Prostate gland (tissue), 2 donors: ENCODE measurements at places on chromosomes 3 and 15. TPM values are rescaled to one million over a fixed set of nuclear protein-coding genes. Genes with fewer than 3 reads are reported as not detected.
A peak's percentile ranks its signal among the peaks of the same experiment; 100 is the strongest.

Gene SLC28A1
- total RNA-seq, result not detected

- no peak for DNase-seq
Measured at GRCh38 chr15:55247766-55248427, 41.7 kb downstream of the RAB27A start.

Gene KBTBD13
- 0.57 TPM for total RNA-seq

- DNase-seq, result no peak
Measured at GRCh38 chr3:10421996-10422395, 83.4 kb downstream of the ATP2B2 start.

DNA sequence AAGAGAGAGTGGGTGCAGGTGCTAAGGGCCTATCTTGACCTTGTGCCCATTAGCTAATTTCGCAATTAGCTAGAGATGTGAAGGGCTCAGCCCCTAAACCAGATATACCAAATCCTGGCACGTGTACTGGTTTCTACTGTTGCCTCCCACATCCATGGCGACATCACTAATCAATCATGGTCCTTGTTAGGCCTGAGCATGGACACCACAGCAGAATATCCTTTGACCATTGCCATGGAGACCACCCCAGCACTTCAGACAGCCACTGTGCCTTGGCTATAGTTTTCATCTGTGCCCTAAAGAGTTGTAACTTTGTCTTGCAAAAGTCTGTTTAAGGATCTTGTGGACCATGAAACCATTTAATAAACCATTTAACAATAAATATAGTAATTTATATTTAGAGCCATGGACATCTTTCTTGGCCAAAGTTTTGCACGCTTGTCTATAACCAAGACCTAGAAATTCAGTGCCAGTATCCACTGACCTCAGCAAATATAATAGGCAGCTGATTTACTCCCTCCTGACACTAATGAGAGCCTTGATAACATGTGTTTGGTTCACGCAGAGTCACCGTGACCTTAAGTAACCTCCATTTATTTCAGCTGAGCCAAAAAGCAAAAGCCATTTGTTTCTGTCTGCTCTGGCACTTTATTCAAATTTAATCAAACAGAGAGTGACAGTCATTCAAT, 43.4 kb downstream of the COLQ start:
- DNase-seq, result no peak

Gene CD276
- total RNA-seq, result 75.0 TPM

Gene PLSCR5
- total RNA-seq, result not detected

DNA sequence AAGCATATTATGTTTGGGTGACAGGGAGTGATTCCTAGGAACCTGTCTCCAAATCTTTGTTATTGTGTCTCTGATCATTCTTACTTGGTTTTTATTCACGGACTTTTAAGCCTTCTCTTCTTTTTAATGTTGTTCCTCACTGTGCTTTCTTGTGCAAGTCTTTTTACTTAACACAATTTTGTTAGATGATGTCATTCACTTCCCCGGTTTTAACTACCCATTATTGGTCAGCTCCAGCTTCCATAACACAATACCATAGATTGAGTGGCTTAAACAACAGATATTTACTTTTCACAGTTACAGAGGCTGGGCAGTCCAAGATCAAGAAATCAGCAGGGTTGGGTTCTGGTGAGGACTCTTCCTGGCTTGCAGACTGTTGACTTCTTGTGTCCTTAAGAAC, 436.3 kb upstream of the CBLB start:
- no peak for DNase-seq

DNA sequence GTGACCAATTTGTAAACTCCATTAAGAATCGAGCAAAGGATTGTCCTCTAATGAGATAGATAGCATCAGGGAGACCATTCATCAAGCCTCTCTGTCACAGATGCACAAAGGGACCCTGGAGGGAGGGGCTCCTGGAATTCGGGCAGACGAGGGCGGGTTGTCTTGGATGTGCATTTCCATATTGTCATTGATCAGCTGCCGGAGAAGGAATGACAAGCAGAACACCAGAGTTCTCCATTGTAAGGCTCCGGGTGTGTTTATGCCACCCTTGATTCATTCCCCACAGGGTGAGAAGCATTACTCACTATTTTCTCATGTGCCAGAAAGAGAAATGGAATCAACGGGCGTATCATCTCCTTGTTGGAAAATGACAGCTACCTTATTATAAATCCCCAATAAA, 167.5 kb downstream of the EBLN2 start:
- DNase-seq, result no peak

Gene GOLGA6L10
- 0.36 TPM for total RNA-seq

GRCh38 chr15:95247071-95247984, 1016.0 kb downstream of the MCTP2 start:
- DNase-seq, result peak; percentile 51

- no peak for DNase-seq
Measured at GRCh38 chr3:194744826-194745225, 59.1 kb downstream of the FAM43A start.

Gene SCN10A
- not detected for total RNA-seq

- DNase-seq, result no peak
Measured at GRCh38 chr3:125058959-125059358, 3.2 kb upstream of the HEG1 start.
